Cardiac atrium fibroblast (primary cell): ENCODE measurements at places on chromosomes 6 and 20. TPM values are rescaled to one million over a fixed set of nuclear protein-coding genes. Genes with fewer than 3 reads are reported as not detected.

The CDH4 gene
- 0.32 and 0.54 TPM in 2 replicates for total RNA-seq

The PLN gene
- total RNA-seq: not detected in 2 replicates

The ARG1 gene
- total RNA-seq: not detected in 2 replicates

The CALHM4 gene
- not detected in 2 replicates for total RNA-seq

The OR2B6 gene
- not detected in 2 replicates for total RNA-seq

The GPLD1 gene
- total RNA-seq: 1.8 TPM in 1 of 2 replicates, not detected in the other

The FHL5 gene
- total RNA-seq: 0.18 TPM in 1 of 2 replicates, not detected in the other

The CCDC167 gene
- total RNA-seq: 59.2 and 69.3 TPM in 2 replicates

The OLIG3 gene
- not detected in 2 replicates for total RNA-seq

The COL9A3 gene
- 19.7 and 22.5 TPM in 2 replicates for total RNA-seq

The SLC2A4RG gene
- total RNA-seq: 36.9 and 58.5 TPM in 2 replicates

The MED20 gene
- 12.2 and 12.6 TPM in 2 replicates for total RNA-seq

The OGFR gene
- 40.8 and 46.8 TPM in 2 replicates for total RNA-seq

The C6orf141 gene
- 4.5 TPM in 1 of 2 replicates, not detected in the other for total RNA-seq

The TMEM217 gene
- total RNA-seq: 0.65 TPM in 1 of 2 replicates, not detected in the other

The BNIP5 gene
- total RNA-seq: not detected in 2 replicates

The PRRC2A gene
- total RNA-seq: 59.4 and 74.7 TPM in 2 replicates
